T-helper 17 cell (primary cell): ENCODE measurements at places on chromosomes 6 and 20. TPM values are rescaled to one million over a fixed set of nuclear protein-coding genes. Genes with fewer than 3 reads are reported as not detected.

DNA sequence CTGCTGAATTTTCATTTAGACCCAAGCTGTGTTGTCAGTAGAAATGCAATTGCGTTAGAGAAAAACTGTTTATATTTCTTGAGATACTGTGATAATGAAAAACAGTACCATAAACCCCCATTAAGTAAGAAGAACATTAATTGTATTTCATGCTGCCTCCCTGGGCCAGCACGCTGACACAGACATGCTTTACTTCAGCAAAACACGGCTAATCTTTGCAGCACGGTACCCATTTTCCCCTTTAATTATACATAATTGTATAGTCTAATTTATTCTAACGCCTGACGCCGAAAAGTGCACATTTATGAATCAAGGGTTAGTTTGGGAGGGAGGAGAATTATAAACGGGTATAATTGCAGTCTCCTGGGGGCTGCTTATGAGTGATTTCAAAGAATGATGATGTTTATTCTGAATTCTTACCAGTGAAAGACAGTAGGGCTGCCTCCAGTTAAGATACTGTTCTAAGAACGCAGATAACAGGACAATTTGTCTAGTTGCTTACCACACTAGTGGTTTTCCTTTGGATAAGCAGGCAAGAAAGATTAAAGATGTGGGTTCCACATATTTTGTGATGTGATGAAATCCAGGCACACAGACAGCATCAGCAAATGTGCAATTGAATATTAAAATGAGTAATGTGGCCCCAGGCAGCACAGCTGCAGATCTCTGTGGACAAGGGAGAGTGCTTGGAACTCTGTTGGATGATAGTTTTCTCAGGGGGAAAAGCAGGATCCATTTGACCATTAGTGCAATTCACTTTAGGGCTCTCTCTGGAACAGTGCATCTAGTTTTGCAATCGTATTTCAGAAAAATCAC, 4.7 kb upstream of the SULF2 start:
- H3K4me3 ChIP-seq = no peak overlapping the region
- H3K27ac ChIP-seq = no peak overlapping the region

GRCh38 chr6:41675176-41675775, 37.0 kb downstream of the MDFI start:
- H3K4me3 ChIP-seq = no peak overlapping the region
- H3K27me3 ChIP-seq = peaks cover 63% of the 10 kb centered on the region
- H3K36me3 ChIP-seq = peaks cover 6% of the 10 kb centered on the region

GRCh38 chr6:4358414-4359107, 223.2 kb upstream of the ECI2 start:
- no peak overlapping the region for H3K27ac ChIP-seq
- no peak overlapping the region for H3K4me3 ChIP-seq
- no peaks in the 10 kb centered on the region for H3K36me3 ChIP-seq

Gene PRELID3B
- 72.6 TPM for total RNA-seq

Gene OGFR
- 39.4 TPM for total RNA-seq

Gene MMP24
- 0.15 TPM for total RNA-seq

Gene XKR7
- not detected for total RNA-seq
